ENCODE measurements at places on chromosomes 7 and 10.

DNA sequence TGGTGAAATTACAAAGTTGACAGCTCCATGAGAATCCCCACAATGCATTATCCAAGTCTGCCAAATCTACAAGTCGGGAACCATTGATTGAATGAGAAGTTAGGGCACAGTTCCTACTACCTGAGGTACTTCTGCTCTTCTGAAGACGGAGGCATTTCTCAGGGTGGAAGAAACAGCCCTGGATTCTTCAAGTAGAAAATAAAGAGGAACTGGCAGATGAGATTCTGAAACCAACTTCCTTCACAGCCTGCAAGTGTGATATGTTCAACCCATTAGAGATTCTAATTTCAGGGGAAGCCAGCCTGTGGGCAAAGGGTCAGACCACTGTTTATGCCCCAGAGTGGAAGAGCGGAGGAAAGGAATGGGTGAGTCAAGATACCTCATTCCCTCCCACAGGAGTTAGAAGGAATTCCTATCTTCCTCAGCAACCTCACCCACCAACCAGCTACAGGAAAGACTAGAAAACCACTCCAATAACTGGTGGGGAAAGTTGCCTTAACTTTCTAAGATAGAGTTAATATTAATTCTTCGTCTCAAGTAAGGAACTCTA lies 50.5 kb upstream of the BMPER start:
- DNase-seq, result no peak

DNA sequence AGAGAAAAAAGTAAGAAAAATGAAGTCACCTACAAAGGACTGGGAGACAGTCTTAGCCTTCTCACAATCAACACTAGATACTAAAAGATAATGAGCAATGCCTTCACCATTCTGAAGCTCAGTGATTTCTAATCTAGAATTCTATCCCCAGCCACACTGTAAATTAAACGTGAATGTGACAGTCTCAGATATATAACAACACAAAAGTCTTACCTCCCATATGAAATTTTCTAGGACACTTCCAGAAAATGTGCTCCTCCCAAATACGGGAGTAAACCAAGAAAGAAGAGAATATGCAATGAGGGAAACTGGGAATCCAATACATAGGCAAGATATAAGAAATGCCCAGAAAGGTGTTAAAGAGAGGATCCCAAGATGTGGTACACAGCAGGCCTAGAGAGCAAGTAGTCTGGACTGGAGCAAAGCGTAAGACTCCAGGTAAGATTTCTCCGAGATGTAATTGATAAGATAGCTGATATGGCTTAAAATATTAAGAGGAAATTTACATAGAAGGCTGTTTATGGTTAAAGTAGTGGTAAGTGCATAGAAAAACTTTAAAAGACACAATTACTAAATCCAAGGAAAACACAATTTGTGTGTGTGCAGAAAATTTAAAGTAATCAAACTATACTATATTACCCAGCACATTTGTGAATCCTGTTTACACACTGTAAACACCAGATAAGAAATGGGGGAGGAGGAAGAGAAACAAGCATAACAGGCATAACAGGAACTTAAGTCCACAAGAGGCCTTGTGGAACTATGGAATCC lies 44.1 kb downstream of the SGMS1 start:
- no peak for DNase-seq

DNA sequence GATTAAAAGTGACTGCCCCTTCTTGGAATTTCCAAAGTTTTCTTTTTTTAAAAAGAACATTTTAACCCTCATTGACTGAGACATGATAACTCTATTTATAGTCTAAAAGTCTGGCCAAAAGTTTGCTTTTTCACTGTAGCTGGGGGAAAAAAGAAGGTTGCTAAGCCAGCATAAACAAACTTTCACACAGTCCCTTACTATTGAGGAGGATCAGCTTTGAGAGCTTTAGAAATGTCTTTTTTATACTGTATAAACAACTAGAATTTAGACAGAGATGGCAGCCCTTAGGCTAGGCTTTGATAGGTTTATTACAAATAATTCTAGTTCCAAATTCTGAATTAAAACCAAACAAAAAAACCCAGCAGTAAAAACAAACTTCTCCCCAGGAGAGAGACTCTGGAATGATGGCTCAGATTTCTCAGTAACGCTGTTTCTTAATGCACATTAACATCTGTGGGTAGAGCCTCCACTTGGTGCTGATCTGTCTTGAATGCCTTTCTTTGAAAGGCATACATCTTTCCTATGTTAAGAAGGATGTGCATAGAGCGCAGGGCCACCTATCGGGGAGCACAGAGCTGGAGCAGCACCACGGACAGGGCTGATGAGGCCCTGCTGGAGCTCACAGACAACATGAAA lies 100.9 kb upstream of the PDLIM1 start:
- DNase-seq, result no peak

GRCh38 chr7:100476903-100477870 lies 1.8 kb downstream of the TSC22D4 start:
- no peak for DNase-seq

GRCh38 chr10:100184840-100185239 lies 989 bp downstream of the ERLIN1 start:
- DNase-seq, result no peak

DNA sequence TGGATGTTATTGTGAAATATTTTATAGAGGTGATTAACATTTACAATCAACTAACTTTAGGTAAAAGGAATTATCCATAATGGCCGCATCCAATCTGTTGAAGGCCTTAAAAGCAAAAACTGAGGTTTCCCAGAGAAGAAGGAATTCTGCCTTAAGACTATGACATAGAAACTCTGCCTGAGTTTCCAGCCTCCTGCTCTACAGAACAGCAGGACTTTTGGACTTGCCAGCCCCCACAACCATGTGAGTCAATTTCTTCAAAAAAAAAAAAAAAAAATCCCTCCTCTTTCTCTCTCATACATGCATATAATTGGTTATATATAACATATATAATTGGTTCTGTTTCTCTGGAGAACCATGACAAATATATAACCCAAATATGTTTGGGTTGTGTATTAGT lies 15.4 kb downstream of the SLC25A28 start:
- DNase-seq, result no peak

Measured in activated naive CD4-positive, alpha-beta T cell (primary cell).